Panc1 (cell line): ENCODE measurements at places on chromosomes 3 and 15. TPM values are rescaled to one million over a fixed set of nuclear protein-coding genes. Genes with fewer than 3 reads are reported as not detected.

DNA sequence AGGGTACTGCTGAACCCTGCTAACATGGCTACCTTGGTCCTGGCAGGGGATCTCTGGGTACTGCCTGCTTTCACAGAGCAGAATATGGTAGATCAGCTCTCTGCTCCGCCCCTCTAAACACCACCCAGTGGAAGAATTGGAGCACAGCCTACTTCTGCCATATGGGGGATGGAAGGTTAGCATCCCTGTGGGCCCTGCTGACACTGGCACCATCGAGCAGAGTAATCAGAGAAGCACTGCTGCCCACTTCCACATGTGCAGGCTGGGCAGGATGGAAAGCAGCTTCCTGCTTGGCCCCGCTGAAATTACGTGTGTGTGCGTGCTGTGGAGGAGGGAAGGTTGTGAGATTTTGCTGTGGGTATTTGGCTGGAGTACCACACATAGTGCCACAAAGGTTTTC is 24.8 kb downstream of the CCR1 start:
- DNase-seq, result no peak
- no peak overlapping the region for H3K4me3 ChIP-seq
- H3K4me1 ChIP-seq, result no peaks in the 10 kb centered on the region
- no peaks in the 10 kb centered on the region for H3K27me3 ChIP-seq
- no peaks in the 10 kb centered on the region for H3K36me3 ChIP-seq

DNA sequence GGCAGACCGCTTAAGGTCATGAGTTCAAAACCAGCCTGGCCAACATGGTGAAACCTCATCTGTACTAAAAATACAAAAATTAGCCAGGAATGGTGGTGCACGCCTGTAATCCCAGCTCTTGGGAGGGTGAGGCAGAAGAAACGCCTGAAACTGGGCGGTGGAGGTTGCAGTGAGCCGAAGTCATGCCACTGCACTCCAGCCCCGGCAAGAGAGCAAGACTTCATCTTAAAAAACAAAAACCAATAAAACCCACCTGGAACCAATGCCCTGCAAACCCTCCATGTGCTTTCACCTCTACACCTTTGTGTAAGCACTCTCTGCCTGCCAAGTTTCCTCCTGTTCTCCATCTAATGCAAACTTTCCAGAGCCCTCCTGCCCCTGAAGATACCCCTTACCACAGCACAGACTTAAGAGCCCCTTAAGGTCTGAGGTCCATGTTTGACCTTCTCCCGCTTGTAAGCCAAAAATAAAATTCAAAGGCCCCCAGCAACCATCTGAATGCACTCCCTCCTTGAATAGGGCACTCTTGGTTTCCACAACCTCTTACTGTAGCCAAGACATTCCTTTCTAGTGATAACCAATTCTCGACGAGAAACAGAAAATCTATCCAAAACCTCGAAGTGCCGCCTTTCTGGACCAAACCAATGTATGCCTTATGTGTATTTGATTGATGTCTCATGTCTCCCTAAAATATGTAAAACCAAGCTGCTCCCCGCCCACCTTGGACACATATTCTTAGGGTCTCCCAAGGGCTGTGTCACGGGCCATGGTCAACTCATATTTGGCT is 3.0 kb downstream of the RPL32 start:
- H3K4me3 ChIP-seq, result no peak overlapping the region; the same call in 1 of the 2 replicates
- H3K27me3 ChIP-seq, result no peaks in the 10 kb centered on the region
- H3K27ac ChIP-seq, result no peak overlapping the region

DNA sequence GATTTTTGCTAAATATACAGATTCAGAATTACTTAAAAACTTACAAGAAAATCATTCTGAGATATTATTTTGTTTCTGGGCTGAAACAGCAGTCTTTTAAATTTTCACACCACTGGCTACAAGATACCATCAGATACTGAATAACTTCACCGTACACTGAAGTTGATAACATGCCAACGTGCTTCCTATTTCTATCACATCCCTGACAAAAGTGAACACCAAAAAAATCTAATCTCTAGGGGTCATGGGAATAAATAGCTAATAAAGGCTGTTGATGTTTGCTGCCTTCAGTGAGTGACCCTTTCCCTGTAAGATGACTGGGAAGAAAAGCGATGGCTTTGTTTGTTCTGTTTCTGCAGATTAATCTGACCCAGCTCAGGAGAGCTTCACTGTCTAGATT is 120.5 kb downstream of the DUT start:
- H3K4me1 ChIP-seq, result no peaks in the 10 kb centered on the region
- no peaks in the 10 kb centered on the region for H3K27me3 ChIP-seq
- no peak for DNase-seq
- H3K4me3 ChIP-seq, result no peak overlapping the region

DNA sequence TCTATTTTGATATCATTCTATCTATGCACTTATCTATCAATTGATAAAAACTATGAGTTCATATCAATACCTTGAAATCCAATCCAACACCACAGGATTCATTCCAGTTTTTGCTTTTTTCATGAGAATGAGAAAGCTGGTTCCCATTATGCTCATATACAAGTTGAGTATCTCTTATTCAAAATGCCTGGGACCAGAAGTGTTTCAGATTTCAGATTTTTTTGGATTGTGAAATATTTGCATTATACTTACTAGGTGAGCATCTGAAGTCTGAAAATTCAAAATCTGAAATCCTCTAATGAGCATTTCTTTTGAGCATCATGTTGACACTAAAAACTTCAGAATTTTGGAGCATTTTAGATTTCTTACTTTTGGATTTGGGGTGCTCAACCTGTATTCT is 67.8 kb upstream of the DCBLD2 start:
- DNase-seq, result no peak
- H3K27ac ChIP-seq, result no peak overlapping the region
- H3K4me3 ChIP-seq, result no peak overlapping the region
- 0 out of 2 replicates have a peak, but pooled peaks cover 2% of the 10 kb centered on the region for H3K36me3 ChIP-seq

DNA sequence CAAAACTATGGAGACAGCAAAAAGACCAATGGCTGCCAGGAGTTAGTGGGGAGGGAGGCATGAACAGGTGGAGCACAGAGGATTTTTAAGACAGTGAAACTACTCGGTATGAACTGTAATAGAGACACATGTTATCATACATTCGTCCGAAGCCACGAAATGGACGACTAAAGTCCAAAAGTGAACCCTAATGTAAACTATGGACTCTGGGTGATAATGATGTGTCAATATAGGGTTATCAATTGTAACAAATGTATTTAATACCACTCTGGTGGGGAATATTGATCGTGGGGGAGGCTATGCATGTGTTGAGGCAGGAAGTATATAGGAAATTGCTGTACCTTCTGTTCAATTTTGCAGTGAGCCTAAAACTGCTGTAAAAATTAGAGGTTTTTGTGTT is 107.0 kb downstream of the CPN2 start:
- H3K36me3 ChIP-seq, result no peaks in the 10 kb centered on the region
- no peak for DNase-seq
- no peaks in the 10 kb centered on the region for H3K27me3 ChIP-seq
- no peaks in the 10 kb centered on the region for H3K4me1 ChIP-seq
- no peak overlapping the region for H3K27ac ChIP-seq
- H3K4me3 ChIP-seq, result no peak overlapping the region

GRCh38 chr3:124791142-124791541 is 60.9 kb downstream of the UMPS start:
- H3K27me3 ChIP-seq, result no peaks in the 10 kb centered on the region
- no peak overlapping the region for H3K4me3 ChIP-seq
- H3K4me1 ChIP-seq, result peaks cover 10% of the 10 kb centered on the region
- H3K36me3 ChIP-seq, result 0 out of 2 replicates have a peak, but pooled peaks cover 7% of the 10 kb centered on the region
- DNase-seq, result no peak
- no peak overlapping the region for H3K27ac ChIP-seq

DNA sequence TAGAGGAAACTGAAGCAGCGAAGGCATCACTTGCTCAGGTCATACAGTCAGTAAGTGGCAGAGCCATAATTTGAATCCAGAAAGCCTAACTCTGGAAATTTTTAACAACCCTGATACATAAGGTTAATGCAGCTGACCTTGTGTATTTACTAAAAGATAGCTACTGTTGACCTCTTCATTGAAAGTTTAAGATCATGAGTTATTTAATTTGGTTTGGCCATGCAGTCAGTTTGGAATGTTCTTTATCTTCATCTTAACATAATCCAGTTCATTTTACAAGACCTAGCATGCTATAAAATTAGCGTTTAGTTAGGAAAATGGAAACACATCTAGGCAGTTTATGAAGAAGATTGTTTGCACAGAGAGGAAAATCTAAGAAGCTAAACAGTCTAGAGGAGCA is 240.9 kb downstream of the RBMS3 start:
- H3K4me1 ChIP-seq, result no peaks in the 10 kb centered on the region
- H3K36me3 ChIP-seq, result no peaks in the 10 kb centered on the region
- H3K27me3 ChIP-seq, result no peaks in the 10 kb centered on the region

GRCh38 chr15:64857421-64857820 is 15.7 kb downstream of the PLEKHO2 start:
- H3K4me3 ChIP-seq, result no peak overlapping the region
- H3K4me1 ChIP-seq, result peaks cover 4% of the 10 kb centered on the region; the same call in 1 of the 2 replicates
- H3K36me3 ChIP-seq, result no peaks in the 10 kb centered on the region
- no peak for DNase-seq
- no peaks in the 10 kb centered on the region for H3K27me3 ChIP-seq

DNA sequence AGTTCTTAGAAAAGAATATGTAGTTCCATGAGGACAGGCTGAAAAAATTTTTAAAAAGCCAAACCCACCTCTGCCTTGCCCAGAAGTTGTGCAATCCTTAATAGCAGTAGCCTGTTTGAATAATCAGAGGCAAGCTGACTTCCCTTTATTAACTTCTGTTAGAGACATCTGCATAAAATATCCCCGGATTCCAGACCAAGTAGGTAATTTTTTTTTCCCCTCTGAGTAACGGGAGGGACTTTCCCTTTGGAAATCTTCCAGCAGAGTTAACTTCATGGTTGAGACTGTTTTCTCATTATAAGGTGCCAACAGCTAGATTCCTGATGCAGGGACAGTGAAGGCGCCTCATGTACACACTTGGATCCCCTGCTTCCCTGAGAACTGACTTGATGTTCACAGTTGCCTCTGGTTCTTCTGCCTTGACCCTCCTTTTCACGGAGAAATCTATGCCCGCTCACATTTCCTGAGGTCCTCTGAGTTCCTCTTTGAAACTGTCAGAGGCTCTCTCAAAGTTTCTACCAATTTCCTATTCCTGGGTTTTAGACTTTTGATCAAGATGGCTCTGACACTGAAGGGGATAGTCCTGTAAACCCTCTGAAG is 227.6 kb upstream of the BHLHE40 start:
- peak overlapping the region; percentile 51; the same call in 1 of the 2 replicates for H3K27ac ChIP-seq
- H3K4me1 ChIP-seq, result peaks cover 2% of the 10 kb centered on the region; the same call in 1 of the 2 replicates
- no peaks in the 10 kb centered on the region for H3K27me3 ChIP-seq
- H3K4me3 ChIP-seq, result no peak overlapping the region
- no peaks in the 10 kb centered on the region for H3K36me3 ChIP-seq

- no peak overlapping the region for H3K4me3 ChIP-seq
- H3K36me3 ChIP-seq, result no peaks in the 10 kb centered on the region
- no peak overlapping the region for H3K27ac ChIP-seq
- DNase-seq, result no peak
- H3K27me3 ChIP-seq, result no peaks in the 10 kb centered on the region
- no peaks in the 10 kb centered on the region for H3K4me1 ChIP-seq
These were observed 59.5 kb upstream of the KY start for GRCh38 chr3:134710313-134710680.

DNA sequence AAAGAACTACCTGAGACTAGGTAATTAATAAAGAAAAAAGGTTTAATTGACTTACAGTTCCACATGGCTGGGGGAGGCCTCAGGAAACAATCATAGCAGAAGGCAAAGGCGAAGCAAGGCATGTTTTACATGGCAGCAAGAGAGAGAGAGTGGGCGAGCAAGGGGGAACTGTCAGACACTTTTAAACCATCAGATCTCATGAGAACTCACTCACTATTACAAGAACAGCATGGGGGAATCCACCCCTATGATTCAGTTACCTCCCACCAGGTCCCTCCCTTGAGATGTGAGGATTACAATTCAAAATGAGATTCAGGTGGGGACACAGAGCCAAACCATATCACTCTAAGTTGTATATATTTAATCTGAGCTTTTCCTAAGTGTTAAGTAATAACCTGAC is 79.0 kb upstream of the MLF1 start:
- peaks cover 2% of the 10 kb centered on the region; the same call in 1 of the 2 replicates for H3K4me1 ChIP-seq
- no peak overlapping the region for H3K27ac ChIP-seq
- H3K36me3 ChIP-seq, result no peaks in the 10 kb centered on the region
- no peak for DNase-seq

GRCh38 chr3:149233323-149233722 is 11.7 kb upstream of the CP start:
- H3K27me3 ChIP-seq, result no peaks in the 10 kb centered on the region
- DNase-seq, result no peak
- peaks cover 13% of the 10 kb centered on the region; the same call in 1 of the 2 replicates for H3K4me1 ChIP-seq
- no peaks in the 10 kb centered on the region for H3K36me3 ChIP-seq
- no peak overlapping the region for H3K4me3 ChIP-seq

DNA sequence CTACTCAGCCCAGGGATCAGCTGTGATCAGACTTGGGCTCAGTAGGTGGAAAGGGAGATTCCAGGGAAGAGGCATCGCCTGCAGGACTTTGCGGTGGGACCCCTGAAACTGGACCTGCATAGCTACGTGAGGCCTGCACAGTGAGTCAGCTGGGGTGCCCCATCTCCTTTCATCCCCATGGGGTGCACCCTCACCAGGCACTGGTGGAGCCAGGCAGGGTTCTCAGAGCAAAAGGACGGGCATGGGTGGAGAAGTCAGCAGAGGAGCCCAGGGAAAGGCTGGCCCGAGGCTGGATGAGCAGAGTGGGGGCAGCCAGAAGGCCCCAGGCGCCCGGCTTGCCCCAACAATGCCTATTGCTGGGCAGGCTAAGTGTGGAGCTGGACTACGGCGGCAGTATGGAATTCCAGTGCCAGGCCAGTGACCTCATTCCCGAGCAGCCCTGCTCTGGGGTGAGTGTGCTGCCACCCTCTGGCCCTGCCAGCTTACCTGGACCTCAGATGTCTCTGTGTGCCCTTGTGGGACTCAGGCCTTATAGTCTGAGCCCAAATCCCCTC is 19.7 kb downstream of the ACAA1 start:
- no peak overlapping the region for H3K27ac ChIP-seq
- no peak for DNase-seq
- no peaks in the 10 kb centered on the region for H3K4me1 ChIP-seq
- H3K36me3 ChIP-seq, result no peaks in the 10 kb centered on the region
- H3K4me3 ChIP-seq, result no peak overlapping the region

GRCh38 chr3:169542331-169542751 is 121.2 kb downstream of the MECOM start:
- no peaks in the 10 kb centered on the region for H3K4me1 ChIP-seq
- no peak for DNase-seq
- H3K36me3 ChIP-seq, result no peaks in the 10 kb centered on the region
- H3K27ac ChIP-seq, result no peak overlapping the region
- H3K4me3 ChIP-seq, result no peak overlapping the region

GRCh38 chr15:94293411-94294402 is 62.3 kb downstream of the MCTP2 start:
- H3K27me3 ChIP-seq, result no peaks in the 10 kb centered on the region
- no peak for DNase-seq
- H3K27ac ChIP-seq, result no peak overlapping the region
- no peaks in the 10 kb centered on the region for H3K4me1 ChIP-seq

- no peaks in the 10 kb centered on the region for H3K36me3 ChIP-seq
- no peak overlapping the region for H3K4me3 ChIP-seq
- no peak for DNase-seq
- no peaks in the 10 kb centered on the region for H3K4me1 ChIP-seq
- H3K27me3 ChIP-seq, result no peaks in the 10 kb centered on the region
These were observed 376.2 kb upstream of the RORA start for GRCh38 chr15:61605343-61605742.

BNC1 gene
- not detected for total RNA-seq

CFAP44 gene
- 0.74 TPM for total RNA-seq

NT5DC2 gene
- 137 TPM for total RNA-seq

CACNA2D3 gene
- total RNA-seq, result 0.41 TPM

KATNBL1 gene
- total RNA-seq, result 46.1 TPM

SKOR1 gene
- total RNA-seq, result 0.21 TPM

PLIN1 gene
- total RNA-seq, result 0.44 TPM

KBTBD13 gene
- total RNA-seq, result not detected
